ENCODE measurements at places on chromosomes 7 and 10. TPM values are rescaled to one million over a fixed set of nuclear protein-coding genes. Genes with fewer than 3 reads are reported as not detected.

NUDCD3 gene
- total RNA-seq = 77.9 TPM

GRCh38 chr10:93180482-93180931, 106.8 kb downstream of the CYP26A1 start:
- no peak for DNase-seq

DNA sequence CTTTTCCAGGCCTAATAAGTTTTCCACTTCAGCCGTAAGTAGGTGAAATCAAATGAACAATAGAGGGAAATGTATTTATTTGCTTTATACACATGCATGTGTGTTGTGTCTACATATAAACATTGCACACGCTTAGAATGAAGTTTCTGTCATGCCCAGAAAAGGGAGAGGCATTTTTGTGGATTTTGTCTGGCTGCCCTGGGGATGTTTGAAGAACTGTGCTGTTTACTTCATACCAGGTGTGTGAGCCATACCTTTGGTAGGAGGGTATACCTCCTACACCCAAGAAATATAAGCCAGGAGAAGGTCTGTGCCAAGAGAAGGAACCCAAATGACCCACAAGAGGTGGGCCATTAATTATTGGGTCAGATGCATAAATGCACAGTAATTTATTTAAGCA, 12.8 kb downstream of the GATAD1 start:
- DNase-seq = no peak

GRCh38 chr7:137592232-137592896, 248.8 kb upstream of the PTN start:
- DNase-seq = no peak

GRCh38 chr7:135114622-135115021, 33.2 kb upstream of the TMEM140 start:
- no peak for DNase-seq
